SK-N-SH (cell line): ENCODE measurements at places on chromosomes 11 and 22.

DNA sequence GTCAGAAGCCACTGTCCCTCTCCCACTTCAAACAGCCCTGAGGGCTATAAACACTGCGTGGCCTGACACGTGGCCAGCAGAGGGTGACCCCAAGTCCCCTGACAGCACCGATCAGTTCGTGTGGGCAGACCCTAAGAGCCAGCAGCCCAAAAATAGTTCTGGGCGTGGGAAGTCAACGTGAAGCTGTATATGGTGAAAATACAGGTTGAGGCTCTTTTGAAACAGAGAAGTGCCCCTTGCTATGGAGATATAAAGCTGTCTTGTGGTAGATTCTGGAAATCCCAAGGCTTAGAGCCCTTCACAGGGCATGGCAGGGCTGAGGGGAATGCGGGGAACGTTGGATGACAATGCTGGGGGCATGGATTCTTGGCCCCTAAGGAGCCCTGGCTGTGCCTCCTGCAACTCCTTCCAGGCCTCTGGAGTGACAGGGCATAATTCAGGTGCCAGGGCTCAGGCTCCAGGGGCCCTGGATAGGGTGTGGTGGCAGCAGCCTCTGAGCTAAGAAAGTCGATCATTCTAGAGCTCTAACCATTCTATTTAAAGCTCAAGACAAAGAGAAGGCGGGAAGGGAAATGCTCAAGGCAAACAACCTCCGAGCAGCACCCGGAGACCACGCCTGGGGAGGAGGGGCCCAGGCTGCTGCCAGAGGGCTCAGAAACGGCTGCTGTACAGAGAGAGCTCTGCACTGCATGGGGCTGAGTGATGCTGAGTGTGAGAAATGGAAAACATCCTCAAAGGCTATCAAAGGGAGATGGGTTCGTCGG is 60.4 kb upstream of the CD5 start:
- no peak for DNase-seq

- no peak for DNase-seq
Measured at GRCh38 chr11:19592842-19593241, 119.8 kb upstream of the NAV2 start.

DNA sequence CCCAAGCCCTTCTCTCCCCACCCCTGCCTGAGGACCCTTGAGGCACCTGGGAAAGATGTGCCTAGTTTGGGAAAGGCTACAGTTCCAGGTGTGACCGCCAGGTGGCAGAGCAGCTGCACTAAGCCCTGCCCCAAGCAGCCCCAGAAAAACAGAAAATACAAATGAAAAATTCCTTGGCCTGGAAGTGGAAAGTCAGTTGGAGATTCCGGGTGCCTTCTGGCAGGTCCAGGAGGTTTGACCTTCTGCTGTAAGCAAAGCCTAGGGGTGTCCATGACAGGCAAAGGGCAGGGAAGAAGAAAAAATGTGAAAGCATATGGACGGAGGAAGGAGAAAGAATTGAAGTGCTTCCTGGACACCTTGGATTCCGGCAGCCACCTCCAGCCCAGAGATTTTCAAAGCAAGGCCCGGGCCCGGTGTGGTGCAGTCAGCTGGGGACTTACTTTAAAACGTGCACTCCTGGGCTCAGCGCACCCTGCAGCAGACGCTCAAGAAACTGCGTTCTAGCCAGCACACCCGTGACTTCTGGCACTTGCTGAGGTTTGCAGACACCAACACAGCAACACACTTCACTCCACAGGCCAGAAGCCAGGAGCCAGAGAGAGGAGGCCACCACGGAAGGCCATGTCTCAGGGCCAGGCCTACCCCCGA is 37.3 kb upstream of the SLC22A12 start:
- peak; percentile 83 for DNase-seq

GRCh38 chr22:27804470-27805297 is 3.1 kb upstream of the MN1 start:
- peak; percentile 66 for DNase-seq

GRCh38 chr11:17593466-17594245 is 46.6 kb downstream of the OTOG start:
- DNase-seq = no peak

DNA sequence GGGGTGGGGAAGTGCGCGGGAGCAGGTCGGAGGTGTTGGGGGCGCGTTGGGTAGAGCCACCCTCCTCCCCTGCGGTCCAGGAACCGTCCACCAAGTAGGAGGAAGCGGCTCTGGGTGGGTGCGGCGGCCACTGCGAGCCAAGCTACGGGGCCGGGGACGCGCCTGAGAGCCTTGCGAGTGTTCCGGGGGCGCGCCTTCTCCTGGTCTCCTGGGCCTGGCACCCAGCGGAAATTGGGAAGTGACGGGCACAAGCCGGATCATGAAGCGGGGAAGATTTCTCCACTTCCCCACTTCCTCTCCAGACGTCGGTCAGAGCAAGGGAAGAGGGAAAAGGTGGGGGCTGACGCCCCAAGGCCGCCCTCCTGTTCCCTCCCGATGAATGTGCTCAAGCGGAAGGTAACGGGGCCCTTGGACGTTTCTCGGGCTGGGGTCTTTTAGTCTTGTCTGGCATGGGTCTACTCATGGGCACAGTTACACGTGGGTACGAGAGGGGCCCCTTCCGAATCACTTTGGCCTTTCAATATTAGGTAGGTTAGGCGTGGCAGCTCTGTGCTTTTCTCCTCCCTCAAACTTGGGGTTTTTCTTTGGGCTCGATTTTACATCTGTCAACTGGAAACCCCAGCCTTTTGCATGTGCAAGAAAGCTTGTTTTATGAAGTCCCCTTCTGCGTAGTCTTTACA is 865 bp downstream of the RBM14 start:
- no peak for DNase-seq
